T-cell (primary cell): ENCODE measurements at places on chromosomes 16 and 17. TPM values are rescaled to one million over a fixed set of nuclear protein-coding genes. Genes with fewer than 3 reads are reported as not detected.

- DNase-seq = no peak
- H3K27me3 ChIP-seq = peaks cover 18% of the 10 kb centered on the region
- no peak overlapping the region for H3K27ac ChIP-seq
- H3K36me3 ChIP-seq = no peaks in the 10 kb centered on the region
- H3K4me3 ChIP-seq = no peak overlapping the region
These were observed 37.9 kb downstream of the SNX20 start for GRCh38 chr16:50643192-50643591.

DNA sequence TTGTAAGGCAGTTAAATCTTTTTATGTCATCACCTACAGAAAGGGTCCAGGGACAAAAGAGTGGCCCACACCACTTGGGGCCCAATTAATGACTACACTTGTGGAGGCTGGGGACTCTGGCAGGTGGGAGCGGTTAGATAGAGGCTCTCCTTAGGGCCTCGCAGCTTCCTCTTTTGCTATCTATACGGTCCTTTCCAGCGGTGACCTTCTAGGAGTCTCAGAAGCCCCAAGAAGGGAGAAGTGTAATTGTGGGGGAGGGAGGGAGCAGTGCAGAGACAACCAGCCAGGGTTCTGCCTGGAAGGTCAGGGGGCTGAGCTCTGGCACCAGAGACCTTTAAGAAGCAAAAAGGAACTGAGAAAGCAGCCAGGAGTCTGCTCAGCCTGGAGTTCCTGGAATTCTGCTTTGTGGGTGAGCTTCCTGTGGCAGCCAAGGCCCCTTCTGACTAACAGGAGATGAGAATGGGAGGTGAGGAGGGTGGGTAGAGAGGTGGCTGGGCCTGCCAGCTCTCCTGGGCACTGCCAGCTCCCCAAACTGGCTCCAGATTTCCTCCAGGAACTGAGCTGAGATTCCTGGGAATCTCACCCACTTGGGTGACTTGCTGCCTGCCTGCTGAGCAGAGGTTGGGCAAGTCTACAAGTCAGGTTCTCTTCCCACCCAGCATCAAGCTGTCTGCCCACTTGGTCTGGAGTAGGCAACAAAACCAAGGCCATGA, 16.3 kb upstream of the MAP3K14 start:
- H3K4me3 ChIP-seq = no peak overlapping the region
- no peaks in the 10 kb centered on the region for H3K4me1 ChIP-seq
- DNase-seq = no peak
- peaks cover 5% of the 10 kb centered on the region for H3K27me3 ChIP-seq

DNA sequence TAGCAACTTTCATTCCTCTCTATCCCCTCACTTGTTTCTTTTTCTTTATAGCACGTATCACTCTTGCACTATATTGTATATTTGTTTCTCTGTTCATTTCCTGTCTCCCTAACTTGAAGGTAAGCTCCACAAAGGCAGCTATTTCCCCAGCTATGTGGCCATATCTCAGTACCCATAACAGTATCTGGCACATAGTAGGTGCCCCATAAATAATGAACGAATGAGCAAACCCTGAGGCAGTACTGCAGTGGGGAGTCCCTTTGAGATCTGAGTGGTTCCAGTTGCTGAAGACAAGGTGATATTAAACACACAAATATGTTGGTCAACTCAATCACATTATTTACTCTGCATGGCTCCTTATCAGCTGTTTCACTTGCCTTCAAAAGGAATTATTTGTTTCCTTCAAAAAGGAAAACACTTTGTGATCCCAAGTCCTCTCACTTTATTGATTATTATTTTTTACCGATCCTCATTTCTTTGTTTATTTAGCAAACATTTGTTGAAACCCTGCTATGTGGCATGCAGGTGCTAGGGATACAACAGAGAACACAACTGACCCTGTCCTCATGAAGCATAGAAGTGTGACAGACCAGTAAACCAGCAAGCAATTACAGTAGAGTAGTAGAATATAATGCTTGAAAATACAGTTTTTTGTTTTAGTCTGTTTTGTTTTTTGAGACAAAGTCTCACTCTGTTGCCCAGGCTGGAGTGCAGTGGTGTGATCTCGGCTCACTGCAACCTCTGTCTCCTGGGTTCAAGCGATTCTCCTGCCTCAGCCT, 5.7 kb upstream of the ADAP2 start:
- H3K27me3 ChIP-seq = peaks cover 7% of the 10 kb centered on the region
- DNase-seq = no peak
- H3K4me3 ChIP-seq = no peak overlapping the region
- H3K4me1 ChIP-seq = no peaks in the 10 kb centered on the region
- H3K36me3 ChIP-seq = no peaks in the 10 kb centered on the region
- no peak overlapping the region for H3K27ac ChIP-seq

GRCh38 chr17:48598736-48599135, 5.2 kb upstream of the HOXB5 start:
- H3K27me3 ChIP-seq = peaks cover 12% of the 10 kb centered on the region
- no peak overlapping the region for H3K4me3 ChIP-seq
- peaks cover 8% of the 10 kb centered on the region for H3K4me1 ChIP-seq
- DNase-seq = no peak

DNA sequence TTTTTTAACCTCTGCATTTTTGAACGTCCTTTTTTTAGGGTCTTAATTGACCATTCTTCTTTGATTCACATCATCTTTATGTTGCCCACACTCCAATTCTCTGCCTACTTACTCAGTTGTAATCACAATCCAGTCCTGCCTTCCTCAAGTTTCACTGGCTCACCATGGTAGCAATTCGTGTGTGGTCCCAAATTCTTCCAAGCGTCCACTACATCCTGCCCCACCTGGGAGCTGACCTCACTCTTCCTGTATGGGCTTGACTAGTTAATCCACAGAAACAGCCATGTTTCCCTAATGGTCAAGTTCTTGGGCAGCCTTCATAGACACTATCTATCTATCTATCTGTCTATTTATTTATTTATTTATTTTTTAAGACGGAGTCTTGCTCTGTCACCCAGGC, 7.1 kb downstream of the TLCD2 start:
- no peaks in the 10 kb centered on the region for H3K36me3 ChIP-seq
- no peak overlapping the region for H3K27ac ChIP-seq
- H3K4me3 ChIP-seq = no peak overlapping the region
- peaks cover 3% of the 10 kb centered on the region for H3K27me3 ChIP-seq
- DNase-seq = no peak

DNA sequence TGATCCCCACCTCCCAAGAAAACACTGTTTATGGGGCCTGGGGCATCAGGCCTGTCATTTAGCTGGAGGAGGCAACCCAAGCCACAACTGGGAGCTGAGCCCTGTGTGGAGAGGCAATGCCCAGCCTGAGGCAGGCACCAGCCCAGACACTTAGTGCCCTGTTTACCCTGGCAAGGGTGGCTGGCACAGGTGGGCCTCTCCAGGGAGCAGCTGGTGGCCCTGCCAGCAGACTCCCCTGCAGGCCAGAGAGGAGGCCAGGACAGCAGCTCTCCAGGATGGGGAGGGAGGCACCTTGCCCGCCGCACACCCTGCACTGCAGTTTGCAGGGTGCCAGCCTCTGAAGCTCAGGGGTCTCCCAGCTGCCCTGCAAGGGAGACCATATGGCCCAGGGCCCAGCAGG, 9.1 kb upstream of the TMEM92 start:
- H3K27ac ChIP-seq = no peak overlapping the region
- H3K4me3 ChIP-seq = no peak overlapping the region
- no peaks in the 10 kb centered on the region for H3K36me3 ChIP-seq
- no peaks in the 10 kb centered on the region for H3K4me1 ChIP-seq
- H3K27me3 ChIP-seq = no peaks in the 10 kb centered on the region
- DNase-seq = no peak

- H3K36me3 ChIP-seq = peaks cover 3% of the 10 kb centered on the region
- no peak overlapping the region for H3K4me3 ChIP-seq
- H3K27ac ChIP-seq = no peak overlapping the region
- H3K4me1 ChIP-seq = peaks cover 5% of the 10 kb centered on the region
- no peaks in the 10 kb centered on the region for H3K27me3 ChIP-seq
These were observed 33.5 kb downstream of the SPAG9 start for GRCh38 chr17:51087072-51087757.

- no peaks in the 10 kb centered on the region for H3K27me3 ChIP-seq
- DNase-seq = no peak
- H3K4me3 ChIP-seq = no peak overlapping the region
- no peak overlapping the region for H3K27ac ChIP-seq
- peaks cover 64% of the 10 kb centered on the region for H3K36me3 ChIP-seq
These were observed 31.8 kb upstream of the PITPNM3 start for GRCh38 chr17:6588165-6588564.

DNA sequence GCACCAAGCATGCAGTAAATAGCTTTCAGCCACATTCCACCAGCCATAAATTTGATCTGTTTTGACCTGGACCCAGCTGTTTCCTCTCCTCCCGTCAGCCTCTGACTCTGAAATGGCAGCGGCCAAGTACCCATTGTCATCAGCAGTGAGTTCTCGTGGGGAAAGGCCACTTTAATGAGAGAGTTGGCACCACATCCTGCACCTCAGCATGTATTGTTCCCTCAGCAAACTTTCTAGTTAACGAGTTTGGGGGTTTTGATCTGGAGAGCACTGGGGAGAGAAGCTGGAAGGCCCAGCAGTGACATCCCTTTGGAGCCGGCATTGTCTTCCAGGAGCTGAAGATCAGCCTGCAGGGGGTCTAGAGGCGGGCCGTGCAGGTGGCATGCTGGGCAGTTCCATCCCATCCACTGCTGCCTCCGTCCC, 84.9 kb downstream of the RPA1 start:
- no peak for DNase-seq
- no peak overlapping the region for H3K27ac ChIP-seq
- no peaks in the 10 kb centered on the region for H3K4me1 ChIP-seq
- H3K27me3 ChIP-seq = peaks cover 59% of the 10 kb centered on the region
- no peaks in the 10 kb centered on the region for H3K36me3 ChIP-seq

DNA sequence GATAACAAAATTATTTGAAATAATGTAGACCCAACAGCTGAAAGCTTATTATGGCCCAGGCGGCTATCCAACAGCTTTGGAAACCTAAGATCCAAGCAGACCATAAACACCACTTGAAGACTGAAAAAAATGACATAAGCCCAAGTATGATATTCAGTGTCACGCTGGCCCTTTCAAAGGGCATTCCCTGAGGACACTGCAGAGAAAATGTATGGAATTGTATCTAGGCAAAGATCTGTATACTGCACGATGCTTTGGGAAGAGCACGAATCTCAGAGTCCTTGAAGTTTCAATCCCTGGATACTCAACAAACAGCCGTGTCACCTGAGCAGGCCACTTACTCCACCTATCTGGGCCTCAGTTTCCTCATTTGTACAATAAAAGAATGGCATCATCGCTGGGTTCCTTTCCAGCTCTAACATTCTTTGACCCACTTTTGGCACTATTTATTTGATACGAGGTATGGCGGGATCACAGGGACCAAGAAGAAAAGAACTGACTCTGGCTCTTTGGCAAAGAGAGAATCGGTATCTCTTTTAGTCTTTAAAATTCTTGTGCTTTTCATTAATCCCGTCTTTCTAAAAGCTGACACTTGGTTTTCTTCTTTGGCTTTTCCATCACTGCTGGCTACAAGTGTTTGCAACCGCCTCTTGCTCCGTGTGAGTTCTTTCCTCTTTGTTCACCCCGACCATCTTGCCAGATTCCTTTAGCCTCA, 1.2 kb downstream of the STAT5B start:
- peak overlapping the region; percentile 87 for H3K27ac ChIP-seq
- H3K4me3 ChIP-seq = peak overlapping the region; percentile 84
- DNase-seq = no peak
- no peaks in the 10 kb centered on the region for H3K36me3 ChIP-seq
- H3K4me1 ChIP-seq = peaks cover 19% of the 10 kb centered on the region

- H3K27me3 ChIP-seq = no peaks in the 10 kb centered on the region
- no peak for DNase-seq
- H3K4me3 ChIP-seq = peak overlapping the region; percentile 1
- H3K27ac ChIP-seq = no peak overlapping the region
- no peaks in the 10 kb centered on the region for H3K36me3 ChIP-seq
These were observed 8.1 kb upstream of the ATP2A3 start for GRCh38 chr17:3972281-3972731.

GRCh38 chr17:11589716-11590115, 8.6 kb upstream of the DNAH9 start:
- DNase-seq = no peak
- no peaks in the 10 kb centered on the region for H3K36me3 ChIP-seq
- no peak overlapping the region for H3K4me3 ChIP-seq

DNA sequence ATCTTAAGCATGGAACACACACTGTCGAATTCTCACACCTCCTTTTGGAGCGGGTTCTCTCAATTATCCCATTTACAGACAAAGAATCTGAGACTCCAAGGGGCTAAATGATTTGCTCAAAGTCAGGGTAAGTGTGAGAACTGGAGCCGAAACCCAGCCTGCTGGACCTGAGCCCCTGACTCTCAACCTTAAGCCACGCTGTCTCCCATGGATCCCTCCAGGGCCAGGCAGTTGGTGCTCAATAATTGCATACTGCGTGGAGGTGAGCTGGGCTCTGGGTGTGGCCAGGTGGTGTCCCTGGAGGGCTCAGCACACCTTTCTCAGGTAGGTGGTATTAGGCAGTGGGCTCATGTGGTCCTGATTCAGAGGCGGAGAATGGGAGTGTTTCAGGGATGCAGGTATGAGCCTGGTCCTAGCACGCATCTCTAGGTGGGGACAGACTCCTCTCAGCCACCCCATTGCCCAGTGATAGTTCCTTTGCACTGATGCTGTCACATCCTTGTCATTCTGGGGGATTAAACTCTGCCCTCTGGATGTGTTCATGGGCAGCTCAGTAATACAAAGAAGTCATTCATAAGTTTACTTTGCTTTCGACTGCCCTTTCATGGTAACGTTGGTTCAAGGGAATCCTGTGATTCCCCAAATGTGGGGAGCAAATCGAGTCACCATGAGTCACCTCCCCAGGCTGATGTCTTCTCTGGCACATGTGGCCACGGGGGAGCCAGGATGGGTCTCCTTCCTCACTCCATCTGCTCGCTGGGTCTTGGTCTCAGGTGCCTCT, 399.5 kb upstream of the TNRC6C start:
- DNase-seq = no peak
- H3K4me1 ChIP-seq = no peaks in the 10 kb centered on the region
- H3K27me3 ChIP-seq = no peaks in the 10 kb centered on the region
- no peaks in the 10 kb centered on the region for H3K36me3 ChIP-seq

DNA sequence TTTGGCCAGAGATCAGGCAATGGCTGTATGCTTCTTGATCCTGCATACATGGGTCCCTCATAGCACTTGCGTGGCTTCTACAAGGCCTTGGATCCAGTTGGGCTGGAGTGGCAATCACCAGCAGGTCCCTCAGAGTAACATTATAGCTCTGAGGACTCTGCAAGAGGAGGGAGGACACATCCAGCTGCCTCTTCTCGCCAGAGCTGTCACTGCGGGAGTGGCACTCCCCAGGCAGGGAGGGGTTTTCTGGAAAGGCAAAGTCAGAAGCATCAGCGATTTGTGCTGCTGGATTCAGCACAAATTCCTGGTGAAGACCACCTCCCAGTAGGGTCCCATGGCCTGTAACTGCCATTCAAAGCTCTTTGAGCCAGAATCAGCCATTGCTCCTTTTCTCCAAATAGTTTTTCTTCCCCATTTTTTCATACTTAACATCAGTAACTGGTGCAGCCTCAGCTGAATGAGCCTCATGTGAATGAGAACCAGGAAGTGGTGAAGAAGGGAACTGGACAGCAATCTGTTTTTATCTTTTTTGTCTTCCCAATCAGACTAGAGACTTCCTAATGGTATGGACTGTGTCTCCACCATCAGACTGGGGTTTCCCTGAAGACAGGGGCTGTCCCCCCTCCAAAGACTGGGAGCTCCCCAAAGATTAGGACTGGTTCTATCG, 40.6 kb upstream of the HOXB13 start:
- H3K4me3 ChIP-seq = no peak overlapping the region
- no peaks in the 10 kb centered on the region for H3K36me3 ChIP-seq
- peaks cover 41% of the 10 kb centered on the region for H3K27me3 ChIP-seq
- no peak overlapping the region for H3K27ac ChIP-seq
- no peak for DNase-seq
- H3K4me1 ChIP-seq = no peaks in the 10 kb centered on the region

ABCA5 gene
- total RNA-seq = 45.2 TPM

OR1D5 gene
- not detected for total RNA-seq

TP53TG3B gene
- not detected for total RNA-seq

FUS gene
- total RNA-seq = 963 TPM

KCNJ2 gene
- total RNA-seq = not detected

CPHXL2 gene
- not detected for total RNA-seq

AHSP gene
- not detected for total RNA-seq

NPIPB13 gene
- 19.8 TPM for total RNA-seq
